ENCODE measurements at places on chromosomes 6 and 20.

DNA sequence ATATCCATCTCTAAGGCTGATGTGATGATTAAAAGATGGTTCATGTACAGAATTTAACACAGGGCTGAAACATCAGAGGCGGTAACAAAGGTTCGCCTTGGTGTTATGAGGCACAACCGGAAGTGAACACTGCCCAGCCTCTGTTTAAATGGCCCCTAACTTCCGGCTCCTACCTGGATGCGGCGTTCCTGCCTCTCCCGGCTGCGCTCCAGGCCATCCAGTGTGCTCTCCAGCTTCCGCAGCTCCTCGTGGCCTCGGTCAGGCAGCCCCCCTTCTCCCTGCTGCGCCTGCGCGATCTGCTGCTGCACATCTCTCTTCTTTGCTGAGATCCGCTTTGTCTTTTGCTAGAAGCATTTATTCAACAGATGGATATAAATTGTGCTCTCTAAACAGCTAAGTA lies 195.3 kb downstream of the SYNE1 start:
- DNase-seq: no peak

DNA sequence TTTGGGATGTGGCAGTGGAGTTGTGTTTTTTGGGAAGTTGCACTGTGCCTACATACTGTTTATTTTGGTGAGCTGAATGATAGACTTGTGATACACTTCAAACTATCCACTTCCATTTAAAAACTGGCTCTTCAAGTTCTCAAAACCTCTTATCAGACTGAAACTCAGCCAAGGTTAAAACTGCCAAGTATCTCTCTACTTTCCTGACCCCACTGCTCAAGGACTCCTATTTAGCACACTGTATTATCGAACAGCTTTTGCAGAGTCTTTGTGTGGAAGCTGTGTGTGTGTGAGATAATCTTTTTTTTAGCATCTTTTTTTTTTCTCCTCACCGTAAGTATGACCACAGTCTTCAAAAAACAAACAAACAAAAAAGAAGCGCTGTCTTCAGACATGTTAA lies 21.1 kb downstream of the STX11 start:
- no peak for DNase-seq

- DNase-seq: no peak
Measured at GRCh38 chr6:87628881-87629280, 38.9 kb downstream of the ORC3 start.

- no peak for DNase-seq
Measured at GRCh38 chr6:21355638-21356037, 237.9 kb upstream of the SOX4 start.

- peak; percentile 57 for DNase-seq
Measured at GRCh38 chr20:50191065-50191543, 474 bp downstream of the CEBPB start.

DNA sequence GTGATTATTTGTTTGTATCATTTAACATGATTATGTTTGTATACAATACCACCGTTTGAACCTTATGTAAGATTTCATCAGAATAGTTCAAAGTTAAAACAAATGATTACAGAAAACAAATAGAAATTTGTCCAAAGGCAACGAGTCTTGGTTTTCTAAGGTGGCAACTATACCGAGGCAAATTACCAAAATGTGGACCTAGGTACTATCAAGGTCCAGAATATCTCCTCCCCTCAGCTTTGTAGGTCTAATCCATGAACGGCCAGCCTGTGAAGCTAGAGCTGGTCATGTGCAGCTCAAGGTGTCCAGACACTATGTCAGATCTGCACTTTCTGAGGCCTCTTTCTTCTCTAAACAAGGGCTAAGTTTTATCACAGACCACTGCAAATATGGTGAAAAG lies 151.7 kb upstream of the BEND3 start:
- DNase-seq: no peak

DNA sequence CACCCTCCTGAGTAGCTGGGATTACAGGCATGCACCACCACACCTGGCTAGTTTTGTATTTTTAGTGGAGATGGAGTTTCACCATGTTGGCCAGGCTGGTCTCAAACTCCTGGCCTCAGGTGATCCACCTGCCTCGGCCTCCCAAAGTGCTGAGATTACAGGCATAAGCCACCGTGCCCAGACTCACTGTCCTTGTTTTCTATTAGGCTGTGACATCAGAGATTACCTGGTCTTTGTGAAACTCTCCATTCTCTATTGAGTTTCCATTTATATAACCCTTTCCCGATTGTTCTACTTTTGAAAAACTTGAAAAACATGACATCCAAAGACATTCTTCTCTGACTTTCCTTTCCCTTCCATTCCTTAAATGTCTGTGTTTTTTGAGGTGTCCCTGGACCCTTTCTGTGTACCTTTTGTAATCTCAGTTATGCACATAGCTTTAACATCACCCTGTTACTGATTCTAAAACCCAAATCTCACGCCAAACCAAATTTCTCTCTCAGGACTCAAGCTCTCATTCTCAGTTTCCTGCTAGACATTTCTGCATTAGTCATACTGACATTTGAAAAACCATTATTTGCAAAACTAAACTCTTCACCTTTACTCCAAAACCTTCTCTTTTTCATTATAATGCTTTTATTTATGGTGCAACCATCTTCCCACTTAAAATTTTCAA lies 137.0 kb downstream of the KHDC1L start:
- no peak for DNase-seq

- no peak for DNase-seq
Measured at GRCh38 chr6:93036835-93037234, 382.5 kb downstream of the EPHA7 start.

DNA sequence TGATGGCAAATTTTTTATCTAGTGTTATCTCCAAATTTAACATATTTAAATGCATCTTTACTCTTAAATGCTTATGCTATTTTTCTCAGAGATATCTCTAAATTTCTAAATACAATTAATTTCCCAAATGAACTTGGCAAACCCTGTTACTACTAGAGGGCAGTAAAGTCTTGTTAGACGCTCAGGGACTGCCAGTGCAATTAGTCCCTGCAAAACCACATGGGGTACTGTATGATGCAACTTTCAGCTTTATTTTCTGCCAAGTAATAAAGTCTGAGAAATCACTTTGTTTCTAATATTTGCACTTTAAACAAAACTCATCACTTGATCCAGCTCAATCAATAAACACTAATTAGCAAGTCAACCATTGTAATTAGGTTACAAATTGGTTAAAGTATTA lies 76.0 kb upstream of the ADGRB3 start:
- no peak for DNase-seq

GRCh38 chr6:34331371-34332050 lies 61.0 kb downstream of the NUDT3 start:
- no peak for DNase-seq

DNA sequence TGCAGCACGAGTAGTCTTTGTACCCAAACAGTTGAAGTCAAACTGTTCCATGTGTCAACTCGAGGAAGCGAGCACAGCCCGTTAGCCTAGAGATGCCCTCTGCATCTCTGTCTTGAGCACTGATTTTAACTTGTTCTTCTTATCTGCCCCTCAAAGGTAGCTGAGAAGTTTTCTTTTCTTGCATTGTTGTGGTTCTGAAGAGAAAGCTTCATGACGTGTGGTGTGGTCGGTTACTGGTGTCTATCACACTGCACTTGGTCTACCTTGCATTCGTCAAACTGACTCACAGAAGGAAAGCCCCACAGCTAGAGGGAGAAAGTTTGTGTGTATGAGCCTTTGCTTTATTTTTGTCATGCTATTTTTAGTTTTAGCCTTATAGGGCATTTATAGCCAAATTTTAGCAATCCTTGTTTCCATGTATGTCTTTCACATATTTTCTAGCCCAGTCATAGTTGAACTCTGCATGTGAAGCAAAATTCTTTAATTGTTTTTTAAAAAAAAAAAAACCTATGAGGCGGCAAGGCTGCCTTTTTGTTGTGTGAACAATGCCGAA lies 115.1 kb downstream of the JAG1 start:
- DNase-seq: no peak

GRCh38 chr20:20251317-20251716 lies 116.6 kb upstream of the INSM1 start:
- DNase-seq: no peak

DNA sequence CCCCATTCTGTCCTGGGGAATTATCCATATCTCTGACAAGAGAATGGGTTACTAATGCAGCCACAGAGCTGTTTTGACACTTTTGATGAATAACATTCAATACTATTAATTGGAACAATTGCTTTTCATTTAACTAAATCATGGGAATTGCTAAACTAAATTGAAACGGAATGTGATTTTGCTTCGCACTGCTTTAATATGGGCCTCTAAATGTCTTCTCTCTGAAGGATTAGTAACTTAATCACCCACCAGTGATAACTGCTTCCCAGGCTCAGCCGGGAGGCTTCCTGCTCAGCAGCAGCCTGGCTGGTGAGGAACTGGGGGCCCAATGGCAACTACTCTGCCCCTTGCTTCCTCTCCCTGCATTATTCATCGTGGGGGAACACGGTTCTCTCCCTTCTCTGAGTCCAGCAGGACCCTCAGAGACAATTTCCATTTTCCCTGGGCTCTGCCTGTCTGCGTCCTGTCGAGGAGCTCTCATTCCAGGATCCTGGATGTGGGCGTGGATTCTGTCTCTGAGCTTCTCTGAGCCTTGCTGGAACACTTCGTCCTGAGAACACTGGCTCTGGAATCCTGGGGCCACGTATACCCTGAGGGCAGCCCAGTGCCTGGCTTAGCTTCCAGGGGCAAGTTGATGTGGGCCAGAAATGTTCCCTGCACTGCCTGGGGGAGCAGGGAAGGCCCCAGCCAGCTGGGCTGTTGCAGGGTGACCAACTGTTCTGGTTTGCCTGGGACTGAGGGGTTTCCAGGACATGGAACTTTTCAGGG lies 308.9 kb downstream of the DHX35 start:
- DNase-seq: no peak

DNA sequence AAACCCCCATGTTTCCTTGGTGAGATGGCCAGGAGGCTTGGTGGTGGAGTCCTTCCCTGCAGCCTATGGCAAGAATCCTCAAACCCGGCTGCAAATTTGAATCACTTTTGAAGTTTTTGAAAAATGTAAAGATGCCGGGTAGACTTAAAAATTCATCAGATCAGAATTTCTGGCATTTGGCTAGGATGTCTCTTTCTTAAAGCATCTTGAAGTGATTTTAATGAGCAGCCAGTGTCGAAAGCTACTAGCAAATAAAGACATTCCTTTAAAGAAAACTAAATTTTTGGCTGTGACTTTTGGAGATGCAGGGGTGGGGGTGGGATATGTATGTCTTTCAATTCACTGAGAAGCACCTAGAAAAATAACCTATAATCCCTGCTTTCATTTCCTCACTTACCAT lies 25.6 kb upstream of the NOX3 start:
- no peak for DNase-seq

DNA sequence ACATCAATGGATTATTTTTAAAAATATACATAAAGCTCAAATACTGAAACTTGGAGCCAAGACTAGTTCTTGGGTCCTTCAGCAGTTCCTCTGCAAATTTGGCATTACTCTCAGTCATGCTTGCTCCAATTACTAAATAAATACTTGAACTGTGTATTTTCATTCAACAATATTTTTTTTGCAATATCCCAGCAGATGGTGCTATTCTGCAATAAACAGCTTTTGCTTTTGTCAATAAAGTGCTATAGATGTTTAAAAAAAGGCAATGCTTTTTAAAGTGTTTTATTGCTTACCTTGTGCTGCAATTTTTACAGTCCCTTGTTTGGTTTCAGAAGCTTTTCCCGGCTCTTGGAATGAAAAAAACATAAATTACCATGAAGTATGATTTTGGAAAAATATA lies 243.4 kb downstream of the TRDN start:
- no peak for DNase-seq

Measured in effector memory CD8-positive, alpha-beta T cell (primary cell).